ENCODE measurements at places on chromosomes 7 and 10.

GRCh38 chr7:45563941-45564461 is 10.2 kb upstream of the ADCY1 start:
- DNase-seq, result no peak

GRCh38 chr10:121519901-121520493 is 78.2 kb downstream of the FGFR2 start:
- no peak for DNase-seq

GRCh38 chr10:61029411-61029810 is 85.4 kb upstream of the RHOBTB1 start:
- no peak for DNase-seq

- DNase-seq, result no peak
Measured at GRCh38 chr10:106655636-106656035, 508.9 kb downstream of the SORCS1 start.

DNA sequence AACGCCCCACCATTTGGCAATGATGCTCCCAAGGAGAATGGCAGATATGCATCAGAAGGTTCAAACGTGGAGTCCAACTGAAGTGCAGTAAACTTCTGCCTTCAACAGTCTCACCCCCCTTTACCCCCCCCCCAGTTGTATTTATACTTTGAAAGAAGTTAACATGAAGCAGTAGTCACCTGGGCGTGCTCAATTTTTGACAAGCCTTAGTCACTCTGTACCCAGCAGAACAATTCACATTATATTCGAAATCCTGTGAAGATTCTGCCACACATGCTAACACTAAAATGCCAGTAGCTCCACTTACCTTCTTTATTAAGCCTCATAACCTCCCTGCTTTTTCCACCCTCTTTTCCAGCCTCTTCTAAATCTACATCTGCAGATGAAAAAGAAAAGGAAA is 894 bp downstream of the ATXN7L1 start:
- DNase-seq, result no peak

DNA sequence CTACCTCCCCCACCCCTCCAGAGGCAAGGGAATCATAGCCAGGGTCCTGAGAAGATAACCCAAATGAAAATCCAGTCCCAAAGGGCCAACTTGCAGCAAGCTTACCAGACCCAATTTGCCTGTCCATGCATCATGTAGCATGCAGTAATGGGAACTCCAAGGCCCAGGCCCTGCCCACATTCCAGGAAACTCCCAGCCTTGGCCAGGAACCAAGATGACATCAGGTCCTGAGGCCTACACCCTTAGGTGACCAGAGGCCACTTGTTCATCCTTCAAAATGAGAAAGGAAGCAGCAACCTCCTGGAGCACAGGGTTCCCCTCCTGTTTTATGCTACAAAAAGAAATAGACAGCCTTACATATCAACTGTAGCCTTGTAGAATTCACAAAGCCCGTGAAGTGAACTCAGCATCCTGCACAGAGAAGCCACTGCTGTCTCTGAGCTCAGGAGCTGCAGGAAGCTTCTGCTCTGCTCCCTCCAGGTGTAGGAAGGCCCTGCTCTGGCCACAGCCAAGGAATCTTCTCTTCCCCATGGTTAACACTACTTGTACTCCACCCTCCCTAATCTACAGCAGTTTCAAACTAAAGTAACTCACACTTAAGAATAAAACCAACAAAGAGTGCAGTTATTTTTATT is 30.3 kb upstream of the GRB10 start:
- peak; percentile 34 for DNase-seq

- DNase-seq, result no peak
Measured at GRCh38 chr10:88804083-88804812, 1.7 kb downstream of the LIPM start.

DNA sequence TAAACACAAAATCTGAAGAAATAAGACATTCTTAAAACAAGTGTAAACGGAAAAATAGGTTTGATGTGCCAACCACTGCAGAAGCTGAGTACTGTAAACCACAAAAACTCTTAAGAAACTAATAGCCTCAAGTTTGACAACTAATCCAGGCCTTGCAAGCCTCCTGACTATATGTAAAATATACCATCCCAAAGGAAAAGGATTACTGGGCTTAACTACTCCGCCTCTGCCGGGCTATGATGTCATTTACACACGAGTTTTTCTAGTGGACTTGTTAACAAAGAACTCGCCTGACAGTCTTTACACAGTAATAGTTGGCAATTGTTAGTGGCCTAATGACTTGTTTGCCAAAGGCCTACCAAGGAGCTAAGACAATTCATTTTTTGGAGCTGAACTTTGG is 2.1 kb downstream of the KIF5B start:
- DNase-seq, result no peak

GRCh38 chr7:44814919-44815318 is 18.4 kb downstream of the PPIA start:
- DNase-seq, result no peak

DNA sequence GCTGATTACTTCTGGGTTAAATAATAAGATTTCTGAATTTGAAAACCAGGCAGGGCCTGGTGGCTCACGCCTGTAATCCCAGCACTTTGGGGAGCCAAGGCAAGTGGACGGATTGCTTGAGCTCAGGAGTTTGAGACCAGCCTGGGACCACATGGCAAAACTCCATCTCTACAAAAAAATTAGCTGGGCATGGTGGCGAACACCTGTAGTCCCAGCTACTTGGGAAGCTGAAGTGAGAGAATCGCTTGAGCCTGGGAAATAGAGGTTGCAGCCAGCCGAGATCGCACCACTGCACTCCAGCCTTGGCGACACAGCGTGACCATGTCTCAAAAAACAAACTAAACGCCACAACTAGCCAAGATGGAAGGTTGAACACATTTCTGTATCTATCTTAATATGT is 3.5 kb downstream of the CYCS start:
- no peak for DNase-seq

DNA sequence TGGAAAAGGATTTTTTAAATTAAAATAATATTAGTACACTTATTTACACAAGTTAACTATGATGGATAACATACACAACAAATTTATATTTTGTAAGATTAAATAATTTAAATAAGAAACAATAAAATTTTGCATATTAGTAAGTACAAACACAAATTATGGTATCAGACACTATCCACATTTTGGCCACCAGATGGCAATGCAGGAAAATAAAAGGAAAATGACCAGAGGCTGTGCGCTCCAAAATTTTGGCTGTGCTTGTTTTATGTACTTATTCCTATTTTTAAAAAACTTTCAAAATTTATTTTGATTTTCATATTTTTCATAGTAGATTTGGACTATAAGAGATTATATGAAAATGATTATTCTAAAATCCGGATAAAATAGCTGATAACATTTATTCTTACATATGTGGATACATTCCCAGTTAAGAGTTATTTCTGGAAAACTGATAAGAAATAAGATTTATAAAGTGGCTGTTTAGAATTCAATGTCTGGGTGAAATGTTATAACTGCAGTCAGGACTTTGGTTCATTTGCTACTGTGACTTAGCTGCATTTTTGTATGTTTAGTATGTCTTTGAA is 274.7 kb upstream of the HGF start:
- no peak for DNase-seq

GRCh38 chr10:125144206-125144605 is 16.2 kb downstream of the CTBP2 start:
- no peak for DNase-seq

- DNase-seq, result no peak
Measured at GRCh38 chr7:111516612-111517011, 45.7 kb downstream of the IMMP2L start.

DNA sequence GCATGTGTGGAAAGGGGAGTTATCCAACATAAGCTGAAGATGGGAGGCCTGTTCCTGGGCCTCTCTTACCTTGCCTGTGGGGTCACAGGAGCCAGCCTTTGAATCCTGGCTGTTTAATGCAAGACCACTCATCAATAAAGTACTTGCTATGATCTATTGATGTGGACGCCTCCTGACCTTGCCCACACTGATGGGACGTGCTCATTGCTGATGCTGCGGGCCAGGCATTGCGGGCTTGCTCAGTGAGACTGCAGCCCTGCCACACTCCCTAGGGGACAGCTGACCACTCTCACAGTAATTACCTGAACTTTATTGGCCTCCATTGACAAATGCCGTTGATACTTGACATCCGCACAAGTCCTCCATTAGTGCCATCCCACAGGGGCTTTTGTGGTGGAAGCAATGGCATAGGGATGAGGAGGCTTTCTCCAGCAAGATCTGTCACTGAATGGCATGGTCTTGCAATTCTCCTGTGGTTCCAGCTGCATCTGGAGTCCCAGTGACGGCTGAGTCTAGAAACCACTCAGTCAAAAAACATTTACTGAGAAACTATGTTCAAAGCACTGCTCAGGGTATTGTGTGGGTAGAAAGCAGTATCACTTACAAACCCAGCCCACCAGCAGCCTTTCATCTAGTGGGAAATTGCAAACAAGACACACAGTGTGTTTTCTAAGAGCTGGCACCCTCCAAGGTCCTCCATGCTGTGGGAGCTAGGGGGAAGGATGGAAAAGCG is 135.1 kb upstream of the YAE1 start:
- no peak for DNase-seq

DNA sequence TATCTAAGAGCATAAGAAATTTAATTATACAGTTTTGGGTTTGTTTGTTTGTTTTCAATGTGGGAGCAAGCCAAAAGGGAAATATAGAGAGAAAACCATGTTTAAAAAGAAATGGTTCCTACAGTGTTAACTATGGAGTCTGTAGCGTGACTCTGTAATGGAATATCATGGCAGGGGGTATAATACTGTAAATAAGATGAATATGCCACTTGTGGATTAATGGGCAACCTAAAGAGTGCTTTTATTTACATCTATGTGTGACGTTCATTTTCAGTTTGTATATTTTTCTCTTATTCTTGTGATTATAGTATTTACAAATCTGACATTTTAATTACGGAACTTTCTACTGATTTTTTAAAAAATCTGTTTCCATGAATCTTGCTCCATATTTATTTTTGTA is 95.9 kb downstream of the POLL start:
- no peak for DNase-seq

DNA sequence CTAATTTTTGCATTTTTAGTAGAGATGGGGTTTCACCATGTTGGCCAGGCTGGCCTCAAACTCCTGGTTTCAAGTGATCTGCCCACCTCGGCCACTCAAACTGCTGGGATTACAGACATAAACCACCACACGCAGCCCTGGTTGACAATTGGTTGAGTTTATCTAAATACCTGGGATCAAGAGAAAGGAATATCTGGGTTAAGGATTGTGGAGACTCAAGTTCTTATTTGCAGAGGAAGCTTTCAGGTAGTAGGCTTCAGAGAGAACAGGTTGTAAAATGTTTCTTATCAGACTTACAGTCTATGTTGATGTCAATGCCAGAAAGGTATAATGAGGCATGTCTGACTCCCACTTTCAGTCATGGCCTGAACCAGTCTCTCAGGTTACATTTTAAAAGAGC is 5.9 kb upstream of the TMEM254 start:
- DNase-seq, result no peak

GRCh38 chr7:44988701-44989100 is 9.9 kb upstream of the MYO1G start:
- no peak for DNase-seq

DNA sequence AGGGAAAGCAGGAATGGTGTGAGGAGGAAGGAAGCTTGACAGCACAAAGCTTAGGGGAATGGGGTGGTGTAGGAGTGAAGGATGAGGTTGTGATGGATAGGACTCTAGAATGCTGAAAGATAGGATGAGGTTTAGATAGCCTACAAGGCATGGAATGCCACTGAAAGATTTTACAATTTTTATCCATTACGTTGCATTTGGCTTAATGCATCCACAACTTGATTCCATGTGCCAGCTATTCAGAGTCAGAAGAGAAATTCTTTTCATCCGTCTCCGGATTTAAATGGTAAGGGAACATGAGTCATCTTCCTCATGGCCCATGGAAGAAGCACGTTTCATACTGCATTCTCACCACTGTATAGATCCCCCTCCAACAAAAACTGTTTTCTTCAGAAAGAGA is 212.4 kb upstream of the BMPER start:
- no peak for DNase-seq

DNA sequence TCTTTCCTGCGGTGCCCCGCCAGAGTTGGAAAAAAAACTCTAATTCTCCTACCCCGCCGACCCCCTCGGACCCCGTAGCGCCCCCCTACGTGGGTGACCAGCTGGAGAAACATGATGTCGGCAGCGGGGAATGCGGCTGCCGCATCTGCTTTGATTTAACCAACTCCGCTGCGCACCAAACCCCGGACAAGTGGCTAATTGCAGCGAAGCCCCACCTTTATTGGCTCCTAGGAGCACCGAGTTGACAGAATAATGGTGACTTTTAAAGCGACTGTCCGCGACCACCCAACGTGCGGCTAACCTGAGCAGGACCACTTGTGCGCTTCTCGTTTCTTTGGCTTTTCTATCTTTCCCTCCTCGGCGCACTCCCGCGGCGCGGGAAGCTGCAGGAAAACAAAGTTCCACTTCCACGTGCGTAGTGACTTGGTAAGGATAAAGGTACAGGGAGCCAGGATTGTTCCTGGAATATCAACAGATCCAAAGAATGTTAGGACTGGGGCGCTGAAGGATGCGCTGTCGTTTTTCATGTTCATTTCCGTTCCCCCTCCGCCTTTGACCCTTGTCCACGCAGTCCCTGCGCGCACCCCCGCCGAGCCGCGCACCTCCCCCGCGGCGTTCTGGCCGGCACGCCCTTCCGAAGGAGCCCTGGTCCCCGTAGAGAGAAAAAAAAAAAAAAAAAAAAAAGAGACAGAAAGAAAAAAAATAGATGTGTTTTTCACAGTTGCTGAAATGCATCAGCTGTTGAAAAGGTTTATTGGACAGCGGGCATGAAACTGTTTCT is 1.4 kb downstream of the WNT16 start:
- DNase-seq, result no peak

GRCh38 chr7:77542895-77543294 is 5.8 kb downstream of the PTPN12 start:
- no peak for DNase-seq

GRCh38 chr7:130430841-130431666 is 9.8 kb downstream of the CEP41 start:
- DNase-seq, result no peak

DNA sequence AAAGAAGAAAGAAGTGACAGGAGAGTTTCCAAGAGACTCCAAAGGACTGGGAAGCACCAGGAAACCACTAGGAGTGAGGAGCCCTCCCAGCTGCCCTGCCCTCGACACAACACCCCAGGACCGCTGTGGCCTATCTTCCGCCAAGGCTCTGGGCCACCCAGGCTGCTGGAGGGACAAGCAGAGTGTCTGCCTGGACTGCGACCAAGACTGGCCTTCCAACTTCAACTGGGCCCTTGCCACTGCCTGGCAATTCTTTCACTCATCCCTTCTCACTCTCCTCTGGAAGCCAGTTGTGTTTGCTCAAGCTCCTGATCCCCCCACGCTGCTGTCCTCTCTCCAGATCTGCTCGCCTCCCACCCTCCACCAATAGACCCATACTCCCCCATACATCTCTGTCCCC is 10.2 kb downstream of the KIAA1549 start:
- no peak for DNase-seq

Measured in thoracic aorta (tissue), 2 donors.